ENCODE measurements at places on chromosomes 7 and 10.

GRCh38 chr10:132884041-132884440 lies 58.3 kb downstream of the CFAP46 start:
- DNase-seq, result no peak

DNA sequence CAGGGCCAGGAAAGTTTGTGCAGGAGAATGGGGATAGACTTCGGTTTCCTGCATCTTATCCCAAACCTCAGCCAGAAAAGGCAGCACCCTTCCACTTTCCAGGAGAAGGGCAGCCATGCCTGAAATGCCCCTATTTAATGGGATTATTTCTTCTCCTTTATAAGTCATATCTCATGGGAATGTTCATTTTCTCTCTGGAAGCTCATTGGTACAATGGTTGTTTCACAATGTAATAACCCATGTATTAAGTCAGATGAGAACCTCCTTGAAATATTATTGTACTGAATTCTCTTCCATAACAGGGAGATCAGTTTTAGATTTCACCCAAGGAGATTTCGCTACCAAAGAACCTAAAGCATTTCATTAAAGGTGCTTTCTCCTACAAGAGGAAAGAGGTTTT lies 457.5 kb downstream of the KCNMA1 start:
- DNase-seq, result no peak

DNA sequence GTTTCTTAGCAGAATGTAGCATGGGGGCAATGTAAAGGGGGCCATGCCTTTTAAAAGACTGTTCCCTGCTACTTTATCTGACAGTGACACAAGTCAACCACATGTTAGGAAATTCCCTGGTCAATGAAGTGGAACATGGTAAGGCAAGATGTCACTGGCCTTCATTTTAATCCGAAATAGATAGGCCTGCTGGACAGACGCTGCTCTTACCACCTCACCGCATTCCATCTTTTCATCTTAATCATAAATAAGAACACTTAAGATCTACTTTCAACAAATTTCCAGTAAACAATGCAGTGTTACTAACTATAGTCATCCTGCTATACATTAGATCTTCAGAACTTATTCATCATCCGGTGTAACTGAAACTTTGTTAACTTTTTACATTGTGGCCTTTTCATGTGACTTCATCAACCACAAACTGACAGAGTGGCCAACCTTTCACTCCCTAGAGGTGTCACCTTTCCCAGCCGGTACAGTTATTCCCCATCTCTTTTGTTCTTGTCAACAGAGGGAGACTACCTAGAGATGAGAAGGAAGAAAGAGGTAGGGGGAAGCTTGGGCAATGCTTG lies 15.6 kb downstream of the ASB4 start:
- peak; percentile 18 for DNase-seq

DNA sequence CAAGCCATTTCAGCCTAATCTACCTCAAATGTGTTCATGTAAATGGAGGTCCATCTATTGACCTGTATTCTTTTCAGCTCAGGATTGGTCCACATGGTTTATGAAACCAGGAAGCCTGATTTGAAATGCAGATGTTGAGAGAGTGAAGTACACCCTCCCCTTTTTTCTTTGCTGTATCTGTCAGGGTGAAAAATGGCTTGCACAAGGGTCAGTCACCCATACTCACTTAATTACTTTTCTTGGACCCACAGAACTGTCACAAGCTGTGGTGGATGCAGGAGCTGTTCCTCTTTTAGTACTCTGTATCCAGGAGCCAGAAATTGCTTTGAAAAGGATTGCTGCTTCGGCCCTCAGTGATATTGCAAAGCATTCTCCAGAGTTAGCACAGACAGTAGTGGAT lies 41.2 kb downstream of the SPAG6 start:
- DNase-seq, result no peak

DNA sequence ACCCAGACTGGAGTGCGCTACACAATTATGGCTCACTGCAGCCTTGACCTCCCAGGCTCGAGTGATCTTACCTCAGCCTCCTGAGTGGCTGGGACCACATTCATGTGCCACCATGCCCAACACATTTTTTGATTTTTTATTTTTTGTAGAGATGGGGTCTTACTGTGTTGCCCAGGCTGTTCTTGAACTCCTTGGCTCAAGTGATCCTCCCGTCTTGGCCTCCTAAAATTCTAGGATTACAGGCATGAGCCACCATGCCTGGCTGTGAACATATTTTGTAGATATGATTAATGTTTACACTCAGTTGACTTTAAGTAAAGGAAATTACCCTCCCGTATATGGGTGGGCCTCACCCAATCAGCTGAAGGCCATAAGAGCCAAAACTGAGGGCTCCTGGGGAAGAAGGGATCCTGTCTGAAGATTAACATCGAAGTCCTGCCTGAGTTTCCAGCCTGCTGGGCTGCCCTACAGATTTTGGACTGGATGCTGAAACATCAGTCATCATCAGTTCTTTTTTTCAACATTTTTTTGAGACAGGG lies 127.1 kb downstream of the ACTR3B start:
- no peak for DNase-seq
